ENCODE measurements at places on chromosomes 13 and 19. TPM values are rescaled to one million over a fixed set of nuclear protein-coding genes. Genes with fewer than 3 reads are reported as not detected.

GRCh38 chr19:43638995-43639518 is 593 bp downstream of the CADM4 start:
- DNase-seq, result no peak

- DNase-seq, result no peak
These were observed 10.8 kb upstream of the C19orf33 start for GRCh38 chr19:38293281-38293680.

- DNase-seq, result peak; percentile 64
These were observed at the start of gene HSD17B14 for GRCh38 chr19:48836089-48837017. TSS of gene HSD17B14 (minus strand) at chr19:48836491. CDS start at chr19:48836411, 80 bp downstream.

GRCh38 chr19:45496349-45496953 is 396 bp downstream of the RTN2 start:
- peak; percentile 91 for DNase-seq

DNA sequence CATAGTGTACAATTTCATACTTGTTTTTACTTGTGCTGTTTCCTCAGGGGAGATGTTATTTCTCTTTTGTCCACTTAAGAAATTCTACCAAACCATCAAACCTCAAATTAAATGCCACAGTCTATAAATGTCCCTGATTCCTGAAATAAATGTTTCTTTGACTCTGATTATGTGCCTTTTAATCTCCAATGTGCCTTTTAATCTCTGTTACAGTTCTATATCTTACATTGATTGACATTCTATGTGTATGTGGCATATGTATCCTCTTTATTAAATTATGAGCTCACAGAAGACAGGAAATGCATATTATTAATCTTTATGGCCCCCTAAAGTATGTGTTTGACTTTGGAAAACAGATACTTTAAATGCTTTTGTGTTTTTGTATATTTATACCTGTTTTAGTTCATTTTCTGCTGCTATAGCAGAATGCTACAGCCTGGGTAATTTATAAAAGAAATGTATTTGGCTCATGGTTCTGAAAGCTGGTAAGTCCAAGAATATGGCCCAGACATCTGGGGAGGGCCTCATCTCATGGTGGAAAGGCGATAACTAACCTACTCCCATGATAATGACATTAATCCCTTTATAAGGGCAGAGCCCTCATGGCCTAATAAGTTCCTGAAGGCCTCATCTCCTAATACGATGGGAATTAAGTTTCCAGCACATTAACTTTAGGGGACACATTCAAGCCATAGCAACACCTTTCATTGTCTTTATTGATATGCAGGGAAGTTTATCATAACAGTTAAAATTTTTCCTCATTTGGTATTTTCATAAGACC is 403.9 kb downstream of the LIG4 start:
- DNase-seq, result no peak

- DNase-seq, result no peak
These were observed 699 bp downstream of the MEGF8 start for GRCh38 chr19:42325896-42326771.

- DNase-seq, result peak; percentile 87
These were observed 29.9 kb downstream of the EFNA2 start for GRCh38 chr19:1315470-1316166.

GRCh38 chr19:45701676-45702075 is 9.2 kb downstream of the QPCTL start:
- no peak for DNase-seq

DNA sequence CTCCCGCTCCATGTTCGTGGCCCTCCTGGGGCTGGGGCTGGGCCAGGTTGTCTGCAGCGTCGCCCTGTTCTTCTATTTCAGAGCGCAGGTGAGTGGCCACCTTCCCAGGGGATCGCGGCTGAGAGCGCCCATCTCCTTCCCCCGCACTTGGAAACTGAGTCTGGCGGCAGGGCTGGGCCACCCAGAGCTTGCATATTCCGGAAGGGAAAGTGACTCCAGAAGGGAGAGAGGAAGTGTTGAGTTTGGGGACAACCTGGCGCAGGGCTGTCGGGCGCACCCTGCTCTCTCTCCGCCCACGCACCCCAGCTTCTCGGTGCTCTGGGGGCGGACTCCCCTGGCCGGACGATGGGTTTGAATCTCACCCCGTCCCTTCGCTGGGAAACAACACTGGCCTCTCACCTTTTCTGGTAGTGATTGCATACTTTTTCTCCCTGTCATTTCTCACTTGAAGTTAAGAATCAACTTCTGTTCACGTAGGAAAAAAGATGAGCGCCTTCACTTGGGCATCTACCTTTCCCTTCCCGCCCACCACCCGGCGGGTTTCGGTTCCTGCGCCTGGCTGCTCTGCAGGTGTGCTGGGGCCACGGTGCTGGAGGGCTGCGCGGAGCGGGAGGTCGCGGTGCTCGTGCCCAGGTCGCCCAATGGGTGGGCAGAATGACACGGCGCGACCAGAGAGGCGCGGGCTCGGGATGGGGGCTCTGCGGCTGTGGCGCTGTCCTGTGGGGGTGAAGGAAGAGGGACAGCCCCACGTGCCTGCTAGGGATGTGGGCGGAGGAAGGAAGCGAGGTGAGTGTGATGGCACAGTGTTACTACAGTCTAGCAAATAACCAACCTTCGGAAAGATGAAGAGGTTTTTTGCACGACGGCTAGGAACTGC is 721 bp downstream of the TNFSF11 start:
- no peak for DNase-seq

DNA sequence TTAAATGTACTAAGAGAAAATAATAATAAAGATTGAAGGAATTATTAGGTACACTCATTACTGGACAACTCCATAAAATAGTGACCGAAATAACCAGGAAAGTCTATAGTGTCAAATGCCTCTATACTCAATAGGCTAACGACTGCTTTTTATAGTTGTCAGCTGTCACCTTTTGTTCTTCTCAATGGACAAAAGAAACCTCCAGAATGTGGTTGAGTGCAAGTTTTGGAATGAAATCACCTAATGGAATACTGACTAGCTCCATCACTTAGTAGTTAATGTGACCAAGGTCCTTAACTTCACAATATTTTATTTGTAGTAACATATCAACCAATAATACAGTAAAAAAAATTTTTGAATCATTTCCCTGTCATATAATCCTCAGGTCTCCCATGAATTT is 18.1 kb downstream of the TSC22D1 start:
- no peak for DNase-seq

GRCh38 chr19:33426621-33427361 is 53.3 kb downstream of the CEBPG start:
- DNase-seq, result no peak

GRCh38 chr13:112895521-112896465 is 73.2 kb upstream of the MCF2L start:
- DNase-seq, result no peak

DNA sequence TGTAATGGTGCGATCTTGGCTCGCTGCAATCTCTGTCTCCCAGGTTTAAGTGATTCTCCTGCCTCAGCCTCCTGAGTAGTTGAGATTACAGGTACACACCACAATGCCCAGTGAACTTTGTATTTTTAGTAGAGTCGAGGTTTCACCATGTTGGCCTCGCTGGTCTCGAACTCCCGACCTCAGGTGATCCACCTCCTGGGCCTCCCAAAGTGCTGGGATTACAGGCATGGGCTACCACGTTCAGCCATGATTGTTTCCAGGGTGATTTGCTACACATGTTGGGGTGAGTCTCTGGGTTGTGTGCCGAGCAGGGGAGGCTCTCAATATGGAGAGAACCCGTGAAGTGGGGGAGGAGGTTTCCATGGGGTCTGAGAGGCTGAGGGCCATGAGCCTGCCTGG is 24.8 kb upstream of the CEACAM21 start:
- no peak for DNase-seq

- peak; percentile 78 for DNase-seq
These were observed 441.5 kb upstream of the KLF12 start for GRCh38 chr13:74575729-74576125.

DNA sequence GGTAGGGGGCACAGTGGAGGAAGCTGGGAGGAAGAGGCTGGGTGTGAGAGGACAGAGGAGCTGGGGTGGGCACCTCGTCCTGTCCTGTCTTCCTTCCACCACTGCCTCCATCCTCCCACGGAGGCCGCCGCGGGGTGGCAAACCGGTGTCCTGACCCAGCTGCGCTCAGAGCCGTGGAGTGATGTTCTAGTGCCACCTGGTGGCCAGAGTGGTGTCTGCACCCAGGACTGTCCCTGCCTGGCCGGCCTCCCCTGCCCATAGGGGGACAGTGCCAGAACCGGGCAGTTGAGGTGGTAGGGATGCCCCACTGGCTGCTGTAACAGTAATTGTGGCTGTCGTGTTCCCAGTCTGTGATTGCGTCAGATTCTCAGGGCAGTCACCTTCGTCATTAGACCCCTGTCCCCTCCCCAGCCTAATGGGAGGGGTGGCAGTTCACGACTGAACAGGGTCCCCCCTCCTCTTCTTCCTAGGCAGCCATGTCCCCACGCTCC is 11.1 kb upstream of the ARRDC2 start:
- DNase-seq, result no peak

GRCh38 chr13:46181377-46181839 is 569 bp downstream of the LCP1 start:
- DNase-seq, result no peak

- DNase-seq, result no peak
These were observed 4.2 kb upstream of the RASA3 start for GRCh38 chr13:114136576-114136975.

DNA sequence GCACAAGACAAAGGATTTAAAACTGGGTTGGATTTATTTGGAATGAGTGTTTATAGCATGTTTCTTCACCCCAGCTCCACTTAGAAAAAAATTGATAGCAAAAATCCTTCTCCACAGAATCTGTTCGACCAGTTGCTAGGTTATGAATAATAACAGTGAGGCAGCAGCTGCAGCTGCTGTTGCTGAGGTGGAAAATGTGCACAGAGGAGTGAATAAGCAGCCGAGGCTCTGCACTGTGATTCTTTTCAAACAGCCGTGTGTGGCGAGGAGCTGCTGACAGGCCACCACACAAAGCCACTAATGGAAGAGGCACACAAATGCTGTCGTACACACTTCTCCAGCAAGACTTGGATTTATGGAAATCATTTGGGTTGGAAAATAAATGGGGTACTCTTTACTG is 6.4 kb upstream of the RASL11A start:
- no peak for DNase-seq

DNA sequence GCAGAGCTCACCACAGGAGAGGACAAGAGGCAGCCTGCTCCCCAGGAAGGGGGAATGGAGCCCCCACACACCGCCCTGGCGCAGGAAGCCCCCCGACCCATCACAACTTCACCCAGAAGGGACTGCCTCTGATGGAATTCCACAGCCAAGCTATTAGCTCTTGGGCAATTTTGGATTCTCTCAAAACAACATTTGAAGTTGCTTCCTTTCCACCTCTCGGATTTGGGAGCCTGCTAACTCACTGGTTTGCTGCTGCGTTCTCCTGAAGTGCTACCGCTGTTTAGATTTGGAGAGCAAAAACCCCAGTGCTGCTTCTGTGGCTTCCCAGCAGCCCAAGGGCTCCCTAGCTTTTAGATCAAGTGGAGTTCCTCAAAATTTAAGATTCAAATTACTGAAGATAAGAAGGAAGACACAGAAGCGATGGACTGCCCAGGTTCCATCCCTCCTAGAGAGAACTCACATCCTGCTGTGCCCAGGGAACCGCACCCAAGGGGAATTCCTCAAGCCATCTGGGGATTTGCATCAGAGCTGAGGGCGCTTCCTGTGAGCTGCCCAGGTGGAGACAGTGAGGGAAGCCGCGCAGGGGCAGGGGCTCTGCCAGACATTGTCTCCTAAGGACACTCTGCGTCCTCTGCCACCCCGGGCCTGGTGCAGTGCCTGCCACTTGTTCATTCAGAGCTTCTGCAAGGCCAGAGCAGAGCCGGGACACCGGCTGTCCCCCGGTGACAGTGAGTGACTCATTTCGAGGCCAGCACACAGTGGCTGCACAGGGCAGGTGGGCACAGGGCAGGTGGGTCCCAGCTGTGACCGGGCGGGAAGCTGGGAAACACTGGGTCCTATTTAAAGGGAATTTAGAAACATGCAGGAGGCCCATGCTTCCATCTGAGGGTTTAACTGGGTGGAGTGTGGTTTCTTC is 45.5 kb downstream of the COL4A1 start:
- DNase-seq, result no peak

DNA sequence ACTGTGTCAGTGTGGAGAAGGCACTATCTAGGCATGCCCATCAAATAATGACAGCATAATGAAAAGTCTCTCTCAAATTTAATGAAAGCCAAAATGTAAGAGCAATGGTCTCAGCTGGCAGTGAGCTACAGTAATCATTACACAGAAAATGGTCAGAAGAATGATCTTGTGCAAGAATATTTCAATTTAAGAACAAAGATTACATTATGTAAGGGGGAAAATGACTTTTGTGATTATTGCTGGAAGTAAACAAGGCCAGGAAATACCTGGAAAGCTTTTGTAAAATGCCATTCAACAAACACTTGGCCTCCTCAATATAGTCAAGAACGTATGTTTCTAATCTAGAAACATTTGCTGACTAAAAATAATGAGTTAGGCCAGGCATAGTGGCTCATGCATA is 89.1 kb downstream of the CAB39L start:
- DNase-seq, result no peak

- DNase-seq, result no peak
These were observed 90.7 kb downstream of the RGCC start for GRCh38 chr13:41548031-41548430.

GRCh38 chr13:36453516-36453915 is 21.2 kb downstream of the CCNA1 start:
- DNase-seq, result no peak

DNA sequence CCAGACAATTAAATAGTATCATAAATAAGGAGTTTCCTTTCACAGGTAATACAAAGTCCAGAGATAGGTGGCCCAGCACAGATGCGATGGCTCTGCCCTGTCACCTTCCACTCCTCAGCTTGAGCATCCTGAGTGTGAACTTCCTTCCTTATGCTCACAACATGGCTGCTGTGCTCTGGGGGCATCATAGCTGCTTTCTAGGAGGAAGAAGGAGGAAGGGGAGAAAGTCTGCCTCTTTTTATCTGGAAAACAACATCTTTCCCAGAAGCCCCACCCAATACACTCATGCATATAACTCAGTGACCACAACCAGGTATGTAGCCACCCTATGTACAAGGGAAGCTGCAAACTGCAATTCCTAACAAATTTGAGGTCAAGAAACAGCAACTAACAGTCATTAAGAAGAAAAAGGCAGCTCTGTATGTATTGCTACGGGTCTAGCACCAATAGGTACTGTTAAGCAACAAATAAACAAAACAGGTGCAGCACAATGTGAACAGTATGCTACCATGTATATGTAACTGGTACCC is 201.2 kb upstream of the UBL3 start:
- no peak for DNase-seq

Gene CDK8
- 23.7 TPM for total RNA-seq

Gene DPF1
- 15.2 TPM for total RNA-seq

Gene CD177
- total RNA-seq, result 4.2 TPM

Gene FFAR1
- not detected for total RNA-seq

Gene ADGRE3
- not detected for total RNA-seq

Gene IGFL1
- not detected for total RNA-seq
